ENCODE measurements at places on chromosomes 13 and 19.

DNA sequence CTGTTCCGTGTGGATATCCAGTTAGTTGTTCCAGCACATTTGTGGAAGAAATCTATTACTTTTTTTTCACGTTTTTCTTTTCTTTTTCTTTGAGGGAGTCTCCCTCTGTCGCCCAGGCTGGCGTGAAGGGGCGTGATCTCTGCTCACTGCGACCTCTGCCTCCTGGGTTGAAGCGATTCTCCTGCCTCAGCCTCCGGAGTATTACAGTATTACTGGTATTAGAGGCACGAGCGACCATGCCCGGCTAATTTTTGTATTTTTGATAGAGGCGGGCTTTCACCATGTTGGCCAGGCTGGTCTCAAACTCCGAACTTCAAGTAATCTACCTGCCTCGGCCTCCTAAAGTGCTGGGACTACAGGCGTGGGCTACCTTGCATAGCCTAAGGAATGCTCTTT lies 43.6 kb downstream of the ZNF611 start:
- no peak for DNase-seq

- DNase-seq, result no peak
Measured at GRCh38 chr19:8404391-8405151, 8.5 kb upstream of the MARCHF2 start.

DNA sequence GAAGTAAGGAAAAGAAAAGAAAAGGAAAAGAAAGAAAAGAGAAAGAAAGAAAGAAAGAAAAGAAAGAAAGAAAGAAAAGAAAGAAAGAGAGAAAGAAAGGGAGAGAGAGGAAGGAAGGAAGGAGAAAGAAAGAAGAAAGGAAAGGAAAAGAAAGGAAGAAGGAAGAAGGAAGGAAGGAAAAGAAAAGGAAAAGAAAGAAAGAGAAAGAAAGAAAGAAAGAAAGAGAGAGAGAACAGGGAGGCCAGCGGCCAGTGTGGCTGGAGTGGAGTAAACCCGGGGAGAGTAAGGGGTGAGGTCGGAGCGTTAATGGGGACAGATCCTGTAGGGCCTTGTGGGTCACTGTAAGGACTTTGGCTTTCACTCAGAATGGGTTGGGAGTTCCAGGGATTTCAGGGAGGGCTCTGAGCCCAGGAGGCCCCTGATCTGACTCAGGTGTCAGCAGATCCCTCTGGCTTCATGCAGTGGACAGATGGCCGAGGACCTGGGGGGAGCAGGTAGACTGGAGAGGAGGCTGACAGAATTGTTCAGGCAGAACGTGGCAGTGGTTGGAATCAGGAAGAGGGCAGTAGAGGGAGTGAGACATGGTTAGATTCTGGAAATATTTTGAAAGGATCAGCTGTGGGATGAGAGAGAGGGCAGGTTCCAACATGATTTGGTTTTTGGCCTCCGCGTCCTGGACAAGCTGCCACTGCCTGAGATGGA lies 19.8 kb upstream of the FXYD3 start:
- DNase-seq, result no peak

DNA sequence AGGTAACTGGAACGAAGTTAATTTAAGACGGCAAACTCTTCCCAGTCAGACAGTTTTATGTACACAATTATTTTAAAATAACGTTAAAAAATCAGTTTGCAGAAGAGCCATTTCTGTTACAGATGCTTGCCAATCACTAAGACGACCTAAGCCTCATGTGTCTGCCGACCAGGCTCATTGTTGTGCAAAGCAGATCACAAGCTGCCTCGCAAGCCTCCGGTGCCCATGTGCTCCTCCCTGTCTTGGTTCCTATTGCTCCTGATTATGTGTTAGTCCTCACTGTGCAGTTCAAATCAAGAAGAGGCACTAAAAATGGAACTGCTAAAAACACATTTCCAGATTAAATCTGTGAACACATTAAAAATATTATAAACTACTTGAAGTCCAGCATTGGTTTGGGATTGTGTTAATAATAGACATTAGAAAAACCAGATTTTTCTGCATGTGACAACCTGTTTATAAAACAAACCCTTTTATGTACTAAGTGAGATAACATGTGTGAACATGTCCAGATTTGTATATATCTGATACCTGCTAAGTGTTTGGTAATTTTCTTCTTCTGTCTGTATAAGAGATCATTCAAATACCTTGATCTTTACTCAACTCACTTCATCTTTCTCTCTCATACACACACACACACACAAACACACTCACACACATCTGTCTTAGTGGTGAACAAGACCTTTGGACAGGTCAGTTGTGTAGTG lies 81.9 kb upstream of the SLC15A1 start:
- DNase-seq, result no peak

DNA sequence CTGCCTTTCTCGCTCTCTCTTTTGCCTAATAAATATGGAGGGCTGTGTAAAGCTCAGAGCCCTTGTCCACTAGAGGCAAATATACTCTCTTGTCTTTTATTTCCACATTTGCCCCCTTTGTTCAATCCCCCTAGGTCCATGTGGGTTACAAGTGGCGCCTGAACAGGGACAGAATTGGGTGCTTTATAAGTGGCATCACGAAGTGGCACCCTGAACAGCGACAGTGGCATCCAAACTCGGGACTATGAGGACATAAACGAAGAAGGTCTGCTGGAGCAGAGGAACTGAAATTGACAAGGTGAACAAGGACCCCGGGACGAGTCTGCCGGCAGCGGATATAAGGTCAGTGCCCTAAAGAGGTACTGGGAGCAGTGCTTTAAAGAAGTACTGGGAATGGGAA lies 4.3 kb upstream of the ZNF610 start:
- DNase-seq, result no peak

DNA sequence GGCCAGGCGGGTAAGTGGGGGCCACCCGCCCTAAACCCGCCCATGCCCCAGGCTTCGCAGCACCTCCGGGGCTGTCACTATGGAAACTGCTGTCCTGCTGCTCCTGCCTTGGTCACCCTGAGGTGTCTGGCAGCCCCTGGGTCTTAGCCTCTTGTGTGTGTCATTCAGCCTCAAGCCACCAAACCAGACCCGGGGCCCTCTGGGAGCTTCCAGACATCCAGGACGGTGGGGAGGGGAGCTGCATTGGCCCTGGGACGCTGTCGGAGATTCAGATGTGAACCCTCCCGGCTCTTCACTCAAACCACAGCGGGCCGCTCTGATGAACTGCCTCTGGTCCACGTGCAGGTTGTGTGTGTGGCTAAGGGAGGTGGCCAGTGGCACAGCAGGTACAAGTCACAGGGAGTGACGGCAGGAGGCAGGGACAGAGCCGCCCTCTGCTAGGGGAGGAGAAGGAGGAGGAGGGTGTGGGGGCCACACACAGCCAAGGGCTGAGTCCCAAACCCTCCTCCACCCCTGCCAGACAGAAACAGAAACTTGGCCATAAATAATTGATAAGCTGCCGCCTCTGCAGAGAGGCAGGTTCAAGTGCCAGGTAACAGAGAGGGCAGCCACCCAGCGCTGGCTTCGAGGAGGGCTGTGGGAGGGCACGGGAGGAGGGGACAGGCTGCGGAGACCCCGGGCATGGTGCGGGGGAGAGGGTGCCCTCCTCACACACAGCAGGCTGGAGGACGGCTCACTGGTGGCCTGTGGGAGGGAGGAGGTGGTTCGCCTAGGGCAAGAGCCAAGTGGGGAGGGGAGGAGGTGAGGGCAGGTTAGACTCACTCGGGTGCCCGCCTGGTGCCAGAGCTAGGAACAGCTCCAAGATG lies 8.0 kb downstream of the NANOS3 start:
- no peak for DNase-seq

DNA sequence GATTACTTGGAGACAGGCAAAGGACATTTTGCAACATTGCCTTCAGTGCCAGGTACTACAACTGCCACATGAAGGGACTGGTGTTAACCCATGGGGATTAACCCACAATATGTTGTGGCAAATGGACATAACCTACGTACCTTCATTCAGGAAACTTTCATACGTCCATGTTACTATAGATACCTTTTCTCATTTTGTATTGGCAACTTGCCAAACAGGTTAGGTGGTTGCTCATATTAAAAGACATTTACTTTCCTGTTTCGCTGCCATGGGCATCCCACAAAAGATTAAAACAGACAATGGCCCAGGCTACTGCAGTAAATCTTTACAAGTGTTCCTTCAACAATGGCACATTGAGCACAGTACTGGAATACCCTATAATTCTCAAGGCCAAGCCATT lies 925.3 kb downstream of the SLITRK6 start:
- no peak for DNase-seq
